ENCODE measurements at places on chromosomes 2 and 18. TPM values are rescaled to one million over a fixed set of nuclear protein-coding genes. Genes with fewer than 3 reads are reported as not detected.
A peak's percentile ranks its signal among the peaks of the same experiment; 100 is the strongest.

Gene PRKRA
- 60.3 TPM for total RNA-seq

DNA sequence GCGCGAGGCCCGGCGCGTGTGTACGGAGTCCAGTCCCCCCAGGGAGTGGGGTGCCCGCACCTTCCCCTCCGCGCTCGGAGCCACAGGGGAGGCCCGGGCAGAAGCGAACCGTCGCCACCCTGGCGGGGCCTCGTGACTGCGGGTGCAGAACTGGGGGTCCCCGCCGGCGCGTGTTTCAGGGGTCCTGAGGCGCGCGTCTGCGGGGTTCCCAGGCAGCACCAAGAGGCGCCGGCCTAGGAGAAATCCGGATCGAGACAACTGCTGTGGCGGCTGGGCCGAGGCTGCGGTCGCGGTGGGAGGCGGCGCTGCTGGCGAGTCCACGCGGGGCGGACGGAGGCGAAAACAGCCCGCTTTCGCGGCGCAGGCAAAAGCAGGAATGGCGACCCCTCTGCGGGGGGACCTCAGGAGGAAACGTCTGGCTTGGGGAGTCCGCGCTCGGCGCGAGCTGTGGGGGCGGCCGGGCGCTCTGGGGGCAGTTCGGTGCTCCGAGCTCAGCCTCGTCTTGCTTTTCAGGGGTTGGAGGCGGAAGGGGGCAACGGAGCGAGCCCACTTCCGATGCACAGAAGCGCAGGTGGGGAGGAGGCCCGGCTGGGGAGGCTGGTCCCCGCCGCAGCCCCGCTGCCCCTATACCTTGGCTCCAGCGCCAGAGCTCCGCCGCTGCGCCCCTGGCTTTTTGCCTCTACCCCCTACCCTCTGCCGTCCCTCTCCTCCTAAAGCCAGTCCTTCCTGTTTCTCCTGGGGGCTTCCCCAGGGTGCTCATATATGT, 81.5 kb upstream of the LDLRAD4 start:
- no peaks in the 10 kb centered on the region for H3K27me3 ChIP-seq
- H3K4me3 ChIP-seq, result peak overlapping the region; percentile 88
- H3K4me1 ChIP-seq, result peaks cover 26% of the 10 kb centered on the region
- peak; percentile 48 for DNase-seq
- H3K36me3 ChIP-seq, result no peaks in the 10 kb centered on the region
- peak overlapping the region; percentile 69 for H3K27ac ChIP-seq

DNA sequence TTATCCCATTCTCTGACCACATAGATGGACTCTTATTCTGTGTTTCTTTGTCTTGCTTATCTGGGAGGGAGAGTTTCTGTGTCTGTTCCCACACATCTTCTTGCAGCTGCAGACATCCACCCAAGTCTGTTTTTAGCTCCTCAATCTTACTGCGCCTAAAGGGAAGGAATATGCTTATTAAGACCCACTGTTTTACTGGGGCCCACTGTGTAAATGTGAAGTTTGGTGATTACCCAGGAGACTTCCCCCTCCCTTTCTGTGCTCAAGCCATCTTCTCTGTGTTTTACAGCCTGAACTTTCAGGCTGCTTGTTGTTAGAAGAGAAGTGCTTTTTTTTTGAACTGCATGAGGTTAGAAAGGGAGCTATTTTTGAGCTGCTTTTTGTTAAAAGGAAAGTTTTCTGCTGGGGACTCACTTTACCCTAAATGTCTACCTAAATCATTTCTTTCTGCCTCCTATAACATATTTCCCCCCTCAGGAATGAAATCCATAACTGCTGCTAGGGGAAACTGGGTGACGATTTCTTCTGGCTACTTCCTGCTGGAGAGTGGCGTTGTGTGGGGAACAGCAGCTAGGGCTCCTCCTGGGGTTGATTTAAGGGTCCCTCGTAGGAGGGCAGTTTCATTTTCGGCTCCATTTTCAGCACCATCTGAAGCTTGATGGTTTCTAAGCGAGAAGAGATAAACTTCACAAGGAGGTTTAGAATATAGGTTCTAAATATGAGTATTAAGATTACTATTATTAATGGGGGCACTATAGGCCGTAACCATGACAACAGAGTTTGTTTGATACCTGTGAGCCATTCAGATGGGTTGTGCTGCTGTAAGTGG, 39.5 kb upstream of the GMCL1 start:
- H3K4me1 ChIP-seq, result peaks cover 3% of the 10 kb centered on the region
- no peaks in the 10 kb centered on the region for H3K27me3 ChIP-seq
- H3K27ac ChIP-seq, result no peak overlapping the region
- peaks cover 3% of the 10 kb centered on the region for H3K36me3 ChIP-seq
- no peak for DNase-seq

DNA sequence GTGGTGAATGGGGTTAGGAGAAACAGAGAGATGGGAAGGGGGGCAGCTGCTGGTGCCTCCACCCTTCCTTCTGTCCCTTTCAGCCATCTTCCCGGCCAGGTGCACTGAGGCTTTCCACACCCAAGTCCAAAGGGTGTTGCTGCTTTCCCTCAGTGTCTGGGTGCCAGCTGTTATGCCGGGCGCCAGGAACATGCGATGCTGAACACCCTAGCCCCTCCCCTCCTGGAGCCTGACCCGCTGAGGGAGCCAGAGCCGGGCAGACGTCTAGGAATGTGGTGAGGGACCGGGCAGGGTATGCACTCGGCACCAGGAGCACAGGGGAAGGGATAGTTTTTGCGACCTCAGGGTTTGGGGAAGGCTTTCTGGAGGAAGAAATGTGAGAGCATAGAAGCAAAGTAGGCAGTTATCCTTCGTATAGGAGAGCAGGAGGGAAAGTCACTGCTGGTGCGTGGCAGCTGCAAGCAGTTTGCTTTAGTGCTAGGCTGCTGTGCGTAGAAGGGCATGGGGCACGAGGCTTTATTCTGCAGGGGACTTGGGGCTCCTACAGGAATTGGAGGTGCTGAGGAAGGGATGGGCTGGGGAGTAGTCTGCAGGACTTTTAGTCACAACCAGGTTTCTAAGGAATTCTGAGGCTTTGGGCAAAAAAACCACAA, 147.7 kb downstream of the TSN start:
- H3K4me3 ChIP-seq, result no peak overlapping the region
- H3K27me3 ChIP-seq, result no peaks in the 10 kb centered on the region
- DNase-seq, result no peak
- no peak overlapping the region for H3K27ac ChIP-seq

GRCh38 chr2:189868896-189869295, 84.6 kb downstream of the PMS1 start:
- H3K27me3 ChIP-seq, result no peaks in the 10 kb centered on the region
- no peaks in the 10 kb centered on the region for H3K4me1 ChIP-seq
- peaks cover 17% of the 10 kb centered on the region for H3K36me3 ChIP-seq

Gene NHEJ1
- total RNA-seq, result 18.6 TPM

Gene HNRNPA3
- 303 TPM for total RNA-seq

Gene CCDC88A
- 14.1 TPM for total RNA-seq

- H3K27ac ChIP-seq, result no peak overlapping the region
- no peak overlapping the region for H3K4me3 ChIP-seq
- H3K27me3 ChIP-seq, result no peaks in the 10 kb centered on the region
- H3K4me1 ChIP-seq, result no peaks in the 10 kb centered on the region
- no peaks in the 10 kb centered on the region for H3K36me3 ChIP-seq
Observed at GRCh38 chr2:65204461-65205210, 23.0 kb upstream of the ACTR2 start.

Gene TEKT4
- total RNA-seq, result not detected

DNA sequence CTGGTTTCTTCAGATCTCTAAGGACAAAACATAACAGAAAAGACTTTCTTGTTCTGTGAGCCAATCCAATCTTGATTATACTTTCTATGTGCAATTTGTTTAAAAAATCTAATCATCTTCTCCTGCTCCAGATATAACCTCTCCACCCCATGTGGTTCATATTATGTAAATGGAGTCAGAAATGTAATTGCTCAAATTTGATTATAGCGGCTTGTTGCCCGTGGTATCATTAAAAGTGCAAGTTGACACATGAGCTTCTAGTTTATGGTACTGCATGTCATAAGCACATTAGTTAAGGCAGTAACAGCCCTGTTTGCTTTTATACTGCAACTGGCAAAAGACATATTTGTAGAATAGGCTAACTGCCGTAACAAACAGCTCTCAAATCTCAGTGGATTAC, 715.1 kb upstream of the CDH7 start:
- no peak for DNase-seq
- no peaks in the 10 kb centered on the region for H3K27me3 ChIP-seq
- no peaks in the 10 kb centered on the region for H3K36me3 ChIP-seq
- H3K4me3 ChIP-seq, result no peak overlapping the region
- H3K4me1 ChIP-seq, result no peaks in the 10 kb centered on the region
- no peak overlapping the region for H3K27ac ChIP-seq

GRCh38 chr2:166419616-166419934, 43.8 kb upstream of the SCN9A start:
- H3K4me3 ChIP-seq, result no peak overlapping the region
- no peak overlapping the region for H3K27ac ChIP-seq
- no peaks in the 10 kb centered on the region for H3K4me1 ChIP-seq
- H3K27me3 ChIP-seq, result no peaks in the 10 kb centered on the region
- no peaks in the 10 kb centered on the region for H3K36me3 ChIP-seq
- no peak for DNase-seq

DNA sequence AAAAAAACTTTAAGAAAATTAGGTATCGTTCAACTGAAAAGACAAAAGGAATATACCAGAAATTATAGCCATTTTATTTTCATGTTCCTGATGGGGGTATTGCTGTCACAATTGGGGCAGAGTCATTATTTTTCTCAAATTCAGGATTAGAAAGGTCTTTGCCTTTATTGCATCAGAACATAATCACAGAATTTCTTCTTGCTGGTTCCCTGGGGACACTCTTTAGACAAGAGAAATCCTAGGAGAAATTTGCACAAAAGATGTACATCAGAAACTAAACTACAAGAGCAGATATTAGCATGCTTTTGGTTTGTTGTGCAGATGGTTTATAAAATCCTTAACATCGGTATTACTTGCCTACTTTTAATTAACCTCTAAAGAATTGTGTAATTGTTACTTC, 103.2 kb downstream of the NCOA1 start:
- peaks cover 3% of the 10 kb centered on the region for H3K36me3 ChIP-seq
- H3K4me1 ChIP-seq, result no peaks in the 10 kb centered on the region
- no peak for DNase-seq
- no peak overlapping the region for H3K27ac ChIP-seq
- H3K27me3 ChIP-seq, result no peaks in the 10 kb centered on the region
- no peak overlapping the region for H3K4me3 ChIP-seq

GRCh38 chr2:65281627-65282351, 54.2 kb downstream of the ACTR2 start:
- no peak for DNase-seq
- no peaks in the 10 kb centered on the region for H3K27me3 ChIP-seq
- no peaks in the 10 kb centered on the region for H3K36me3 ChIP-seq
- no peak overlapping the region for H3K27ac ChIP-seq

- no peaks in the 10 kb centered on the region for H3K27me3 ChIP-seq
- no peak overlapping the region for H3K4me3 ChIP-seq
- H3K27ac ChIP-seq, result no peak overlapping the region
- H3K4me1 ChIP-seq, result no peaks in the 10 kb centered on the region
- no peaks in the 10 kb centered on the region for H3K36me3 ChIP-seq
Observed at GRCh38 chr2:44075541-44075940, 79.8 kb upstream of the LRPPRC start.

Gene TBC1D8
- 1.5 TPM for total RNA-seq

Gene MAIP1
- 29.3 TPM for total RNA-seq

DNA sequence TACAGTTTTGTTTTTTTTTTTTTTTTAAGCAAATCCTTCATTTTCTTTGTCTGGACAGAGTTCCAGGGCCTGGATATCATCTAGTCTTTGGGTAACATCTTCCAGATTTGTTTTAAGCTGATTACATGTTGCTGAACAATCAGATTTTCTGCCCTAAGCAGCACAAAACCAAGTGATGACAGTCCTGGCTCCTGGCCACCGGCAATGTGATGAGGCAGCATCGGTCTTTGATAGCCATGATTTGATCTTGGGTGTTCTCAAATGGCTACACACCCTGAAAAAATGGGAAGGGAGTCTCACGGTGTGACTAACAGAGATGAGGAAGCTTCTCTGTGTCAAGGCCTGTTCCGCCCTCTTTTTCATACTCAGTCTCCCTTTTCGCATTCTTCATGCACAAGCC, 708.6 kb upstream of the ZEB2 start:
- no peaks in the 10 kb centered on the region for H3K27me3 ChIP-seq
- H3K36me3 ChIP-seq, result no peaks in the 10 kb centered on the region
- H3K4me3 ChIP-seq, result no peak overlapping the region
- DNase-seq, result no peak

GRCh38 chr2:208360259-208361076, 46.1 kb upstream of the PTH2R start:
- peaks cover 12% of the 10 kb centered on the region for H3K36me3 ChIP-seq
- H3K27ac ChIP-seq, result no peak overlapping the region
- H3K4me3 ChIP-seq, result no peak overlapping the region
- peaks cover 8% of the 10 kb centered on the region for H3K4me1 ChIP-seq

GRCh38 chr2:19176977-19177376, 181.4 kb downstream of the OSR1 start:
- H3K36me3 ChIP-seq, result no peaks in the 10 kb centered on the region
- no peak for DNase-seq
- H3K27ac ChIP-seq, result no peak overlapping the region
- H3K4me1 ChIP-seq, result no peaks in the 10 kb centered on the region
- no peaks in the 10 kb centered on the region for H3K27me3 ChIP-seq
